ENCODE measurements at places on chromosomes 12 and 14. TPM values are rescaled to one million over a fixed set of nuclear protein-coding genes. Genes with fewer than 3 reads are reported as not detected.

Gene TMEM117
- 2.0 TPM for total RNA-seq

Gene RNASE3
- not detected for total RNA-seq

Gene PARP11
- 2.0 TPM for total RNA-seq

Gene CD27
- total RNA-seq = not detected

Gene KRT86
- 47.1 TPM for total RNA-seq

Gene MYH6
- 0.02 TPM for total RNA-seq

Gene SERPINA10
- total RNA-seq = not detected

Gene LHX5
- not detected for total RNA-seq

Gene WNT1
- not detected for total RNA-seq

Gene YARS2
- 30.2 TPM for total RNA-seq

Gene TAMALIN
- total RNA-seq = 0.56 TPM

Gene BDKRB1
- total RNA-seq = 0.86 TPM

Gene TAS2R14
- 0.77 TPM for total RNA-seq

Gene TCL1B
- total RNA-seq = not detected

Gene AMN
- total RNA-seq = 0.21 TPM

Gene ALDH1L2
- total RNA-seq = 3.7 TPM

Gene LRRK2
- total RNA-seq = 1.6 TPM

Gene CLEC14A
- not detected for total RNA-seq

Gene RPL10L
- total RNA-seq = not detected
